ELR (cell line): ENCODE measurements at places on chromosomes 7 and 10.

GRCh38 chr7:842431-843031 is 10.3 kb downstream of the SUN1 start:
- no peak for DNase-seq

DNA sequence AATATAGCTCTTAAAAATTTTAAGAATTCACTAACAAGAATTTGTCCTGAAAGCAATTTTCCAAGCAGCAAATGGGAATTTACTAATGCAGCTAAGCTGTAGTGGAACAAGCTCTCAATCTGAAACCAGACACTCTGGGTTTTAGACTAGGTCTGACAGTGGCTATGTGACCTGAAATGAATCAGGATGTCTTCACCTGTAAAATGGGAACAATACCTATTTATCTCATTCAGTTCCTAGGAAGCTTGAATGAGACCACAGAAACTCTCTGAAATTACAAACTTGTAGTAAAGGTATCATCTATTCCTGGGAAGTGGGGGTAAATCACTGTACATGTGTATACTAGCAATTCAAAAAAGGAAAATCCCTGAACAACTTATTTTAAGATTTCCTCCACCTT is 1.2 kb downstream of the DNAJC2 start:
- no peak for DNase-seq

DNA sequence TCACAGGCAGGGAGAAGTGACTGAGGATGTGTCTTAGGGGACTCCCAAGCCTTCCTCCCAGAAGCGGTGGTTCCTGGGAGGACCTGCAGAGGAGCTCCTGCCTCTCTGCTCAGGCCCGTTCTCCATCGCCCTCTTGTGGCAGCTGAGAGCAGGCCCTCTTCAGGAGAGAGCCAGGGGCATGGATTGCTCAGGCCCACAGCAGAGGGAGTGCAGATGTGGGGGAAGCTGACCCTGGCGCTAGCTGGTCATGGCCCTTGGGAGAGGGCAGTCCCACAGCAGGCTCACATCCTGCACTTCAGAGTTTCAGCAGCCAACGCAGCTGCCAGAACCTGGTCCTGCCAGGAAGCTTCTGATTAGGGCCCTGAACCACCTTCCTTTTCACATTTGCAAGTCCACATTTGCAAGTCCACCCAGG is 94.8 kb upstream of the TARP start:
- DNase-seq = peak; percentile 83

DNA sequence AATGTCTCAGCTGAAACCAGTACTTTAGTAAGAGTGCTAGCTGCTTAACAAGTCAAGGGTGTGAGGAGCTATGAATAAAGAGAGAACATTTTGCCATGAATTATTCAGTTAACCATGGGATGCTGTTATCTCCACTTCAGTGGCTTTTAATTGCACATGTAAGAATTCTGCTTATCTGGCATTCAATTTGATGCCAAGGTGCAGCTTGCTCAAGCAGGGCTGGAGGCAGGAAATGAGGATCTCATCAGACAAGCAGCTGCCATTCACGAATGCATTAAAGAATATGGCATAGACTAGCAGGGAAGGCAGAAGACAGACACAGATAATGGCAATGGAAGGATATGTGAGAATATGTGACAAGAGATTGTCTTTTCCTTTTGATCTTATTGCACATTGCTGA is 697.8 kb downstream of the NRG3 start:
- DNase-seq = no peak

DNA sequence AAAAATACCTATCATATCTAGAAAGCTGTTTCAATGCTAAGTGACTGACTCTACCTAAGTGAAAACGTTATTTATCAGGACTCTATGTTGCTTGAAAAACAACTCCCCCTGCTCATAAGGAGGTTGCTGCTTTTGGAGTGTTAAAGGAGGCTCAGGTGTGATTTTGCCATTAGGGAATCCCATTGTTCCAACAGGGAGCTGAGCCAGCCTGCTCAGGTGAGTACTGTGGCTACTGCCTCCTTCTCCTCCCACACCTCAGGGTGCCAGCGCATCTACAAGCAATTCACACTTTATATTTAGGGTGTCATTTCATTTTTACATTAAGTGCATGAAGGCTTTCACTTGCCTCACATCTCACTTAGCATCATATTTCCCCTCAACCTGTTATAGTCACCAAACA is 84.7 kb downstream of the SEM1 start:
- DNase-seq = no peak

GRCh38 chr7:101507791-101508252 is 121.3 kb downstream of the MYL10 start:
- peak; percentile 68 for DNase-seq
